Activated CD4-positive, alpha-beta T cell treated with anti-CD3 and anti-CD28 coated beads, Interleukin-2, amount 50 U/mL, for 1 hour (primary cell): ENCODE measurements at places on chromosomes 2 and 18.

DNA sequence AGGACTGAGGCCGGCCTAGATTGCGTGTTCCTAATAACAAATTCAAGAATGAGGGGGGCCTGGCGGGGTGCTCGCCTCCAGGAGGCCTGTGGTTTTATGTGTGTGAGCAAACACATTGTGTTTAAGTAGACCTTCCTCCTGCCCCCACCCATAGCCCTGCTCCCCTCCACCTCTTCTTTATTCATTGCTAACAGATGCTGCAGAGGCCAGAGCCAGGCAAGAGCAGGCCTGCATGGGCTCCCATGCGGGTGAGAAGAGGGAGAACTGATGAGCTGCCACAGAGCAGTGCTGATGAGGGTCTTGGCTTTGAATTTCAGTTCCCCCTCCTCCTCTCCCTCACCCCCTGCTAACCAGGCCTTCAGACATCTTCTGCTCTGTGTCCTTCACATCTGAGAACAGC lies 154.6 kb downstream of the OSR1 start:
- no peak for DNase-seq

GRCh38 chr2:130966775-130967490 lies 126.3 kb downstream of the FAM168B start:
- no peak for DNase-seq

- DNase-seq, result no peak
These were observed 12.9 kb downstream of the CD226 start for GRCh38 chr18:69934601-69935265.

DNA sequence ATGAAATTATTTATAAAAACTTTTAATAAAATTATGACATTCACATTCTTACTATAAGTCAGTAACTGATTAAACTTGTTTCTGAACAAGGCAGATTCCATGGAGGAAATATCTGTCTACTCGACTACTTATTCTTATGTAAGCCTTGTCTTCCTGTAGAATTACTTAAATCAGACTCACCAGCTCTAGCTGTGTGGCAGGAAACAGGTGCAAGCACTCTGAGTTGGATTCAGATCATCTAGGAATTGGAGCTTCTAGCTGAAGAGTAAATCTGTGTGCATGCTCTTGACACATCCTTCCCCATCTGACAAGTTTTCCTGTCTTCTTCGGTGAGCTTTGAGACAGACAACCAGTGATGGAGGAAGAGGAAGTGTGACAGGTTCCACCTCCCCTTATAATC lies 284.7 kb downstream of the TRIB2 start:
- DNase-seq, result no peak

DNA sequence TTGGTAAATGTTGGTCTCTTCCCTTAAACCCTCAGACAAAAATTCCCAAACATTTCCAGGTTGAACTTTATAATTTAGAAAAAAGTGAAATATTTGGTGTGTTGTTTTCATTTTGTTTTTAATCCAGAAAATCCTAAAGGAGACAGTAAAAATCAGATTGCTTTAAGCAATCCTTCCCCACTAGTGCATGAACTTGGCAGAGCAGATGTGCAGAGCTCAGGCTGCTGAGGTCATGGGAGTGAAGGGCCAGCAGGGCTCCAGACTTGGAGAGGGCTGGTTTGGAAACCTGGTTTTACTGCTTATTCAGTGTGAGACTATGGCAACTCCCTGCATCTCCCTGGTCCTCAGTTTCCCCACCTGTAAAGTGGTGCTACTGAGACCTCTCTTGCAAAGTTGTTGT lies 66.7 kb upstream of the TEX51 start:
- no peak for DNase-seq

DNA sequence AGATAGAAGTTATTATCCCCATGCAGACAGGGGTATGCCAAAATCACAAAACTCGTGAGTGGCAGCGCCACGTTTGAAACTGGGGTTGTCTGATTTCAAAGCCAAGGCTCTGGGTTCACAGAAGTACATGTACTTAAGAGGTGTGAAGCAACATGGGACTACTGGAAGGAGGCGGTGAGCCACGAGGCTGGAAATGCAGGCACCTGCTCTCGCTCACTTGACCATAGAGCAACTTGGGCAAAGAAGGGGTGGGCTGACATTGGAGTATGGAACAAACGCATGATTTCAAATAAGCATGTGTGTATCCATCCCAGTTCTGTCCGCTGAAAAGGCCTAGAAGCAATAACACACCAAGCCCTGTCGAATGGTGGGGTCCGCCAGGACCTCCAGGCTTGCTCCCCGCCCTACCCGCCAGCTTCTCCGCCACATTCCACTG lies 593 bp upstream of the ACTR2 start:
- DNase-seq, result no peak

DNA sequence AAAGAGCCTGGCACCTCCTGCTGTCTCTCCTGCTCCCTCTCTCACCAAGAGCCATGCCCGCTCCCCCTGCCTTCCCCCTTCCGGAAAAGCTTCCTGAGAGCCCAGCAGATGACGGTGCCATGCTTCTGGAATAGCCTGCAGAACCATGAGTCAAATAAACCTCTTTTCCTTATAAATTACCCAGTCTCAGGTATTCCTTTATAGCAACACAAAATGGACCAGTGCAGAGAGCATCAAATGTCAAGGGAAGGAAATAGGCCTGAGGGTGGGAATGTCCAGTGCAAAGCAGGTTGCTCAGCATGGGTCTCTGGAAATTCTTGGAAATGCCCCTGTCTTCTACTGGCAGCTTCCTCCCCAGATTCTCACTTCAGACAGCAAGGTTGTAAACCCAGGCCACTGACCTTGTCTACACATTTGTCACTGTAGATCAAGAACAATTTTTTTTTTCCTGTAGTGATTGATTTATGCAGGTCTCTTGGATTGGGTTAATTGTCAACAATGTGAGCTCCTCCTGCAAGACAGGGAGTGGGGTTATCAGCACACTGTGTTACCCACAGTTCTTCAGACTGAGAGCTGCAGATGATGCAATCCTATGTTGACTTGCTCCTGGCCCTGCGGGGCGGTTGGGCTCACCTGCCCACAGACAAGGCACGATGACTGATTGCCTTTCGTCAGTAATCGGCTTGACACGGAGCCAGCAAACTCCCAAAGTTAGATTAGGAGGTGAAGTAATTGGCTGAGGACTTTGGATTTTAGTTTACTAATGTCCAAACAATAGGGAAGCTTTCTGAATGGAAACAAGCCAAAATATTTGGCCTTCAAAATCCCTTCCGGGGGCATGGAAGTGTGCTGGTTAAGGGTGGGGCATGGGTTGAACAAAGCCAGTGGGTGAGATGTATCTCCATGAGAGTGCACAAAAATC lies 5.4 kb upstream of the BOD1L2 start:
- DNase-seq, result no peak

GRCh38 chr2:45769854-45770576 lies 118.5 kb downstream of the PRKCE start:
- no peak for DNase-seq

DNA sequence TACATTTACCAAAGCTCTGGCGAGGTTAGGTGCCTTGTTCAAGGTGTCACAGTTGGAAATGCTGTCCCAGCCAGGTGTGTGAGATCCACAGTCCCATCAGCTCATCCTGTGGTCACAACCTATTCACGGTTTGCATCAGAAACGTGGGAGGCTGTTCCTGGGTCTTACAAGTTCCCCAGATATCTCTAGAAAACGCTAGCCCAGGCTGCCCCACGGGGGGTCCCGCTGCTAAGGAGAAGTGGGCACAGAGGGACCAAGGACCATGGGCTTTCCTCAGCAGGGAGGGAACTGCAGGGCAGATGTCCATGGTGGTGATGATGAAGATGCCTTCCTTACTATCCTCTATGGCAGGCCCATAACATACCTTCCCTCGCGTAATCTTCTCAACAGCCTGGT lies 649 bp downstream of the FECH start:
- DNase-seq, result no peak

- no peak for DNase-seq
These were observed 155.8 kb downstream of the PTGR3 start for GRCh38 chr18:75053028-75053629.

- no peak for DNase-seq
These were observed 287.5 kb upstream of the VRK2 start for GRCh38 chr2:57759131-57759530.

GRCh38 chr2:133608291-133608690 lies 40.0 kb upstream of the NCKAP5 start:
- DNase-seq, result no peak

- DNase-seq, result no peak
These were observed 106.3 kb downstream of the NCOA1 start for GRCh38 chr2:24597181-24597870.

- DNase-seq, result no peak
These were observed 13.1 kb downstream of the CASP8 start for GRCh38 chr2:201273330-201273983.

DNA sequence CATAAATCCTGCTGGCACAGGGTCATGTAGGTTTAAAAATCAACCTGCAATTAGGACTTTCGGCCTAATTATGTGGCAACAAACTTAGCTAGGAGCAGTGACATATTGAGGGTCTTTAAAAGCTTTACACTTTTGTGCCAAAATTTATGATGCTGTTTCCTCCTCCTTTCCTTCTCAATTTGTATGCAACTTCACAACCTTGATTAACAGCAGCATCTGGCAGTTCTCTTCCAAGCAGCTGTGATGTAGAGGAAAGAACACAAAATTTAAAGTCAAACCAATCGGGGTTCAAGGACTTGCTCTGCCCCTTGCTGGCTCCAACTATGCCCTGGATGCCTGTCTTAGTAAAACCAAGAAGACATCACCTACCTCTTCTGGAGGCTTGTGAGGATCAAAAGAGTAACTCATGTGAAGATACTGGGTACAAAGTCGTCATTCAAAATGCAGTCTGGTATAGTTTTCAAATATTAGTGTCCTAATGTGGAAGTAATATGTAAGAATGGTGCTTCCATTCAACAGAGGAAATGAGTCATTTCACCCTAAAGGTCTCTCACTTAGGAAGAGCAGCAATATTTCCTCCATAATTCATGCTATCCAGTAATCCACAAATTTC lies 94.7 kb downstream of the ANKRD44 start:
- DNase-seq, result no peak

GRCh38 chr2:174606336-174606735 lies 8.7 kb upstream of the WIPF1 start:
- no peak for DNase-seq

DNA sequence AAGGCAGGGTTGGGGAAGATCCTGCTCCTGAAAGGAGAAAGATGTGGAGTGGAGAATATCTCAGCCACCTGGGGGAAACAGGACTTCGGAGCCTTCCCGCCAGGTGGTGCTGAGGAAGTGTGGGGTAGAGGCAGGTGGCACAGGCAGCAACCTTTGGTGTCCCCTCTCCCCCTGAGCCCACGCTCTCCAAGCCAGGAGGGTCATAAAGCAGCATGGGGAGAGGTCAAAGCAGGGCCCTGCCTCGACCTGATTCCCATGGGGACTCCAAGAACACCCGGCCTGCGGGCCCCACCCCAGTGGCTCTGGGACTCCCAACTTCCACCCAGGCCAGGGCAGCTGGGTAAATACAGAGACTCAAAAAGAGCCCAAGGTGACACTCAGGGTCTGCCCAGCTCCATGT lies 54.3 kb upstream of the SLC66A3 start:
- no peak for DNase-seq

- no peak for DNase-seq
These were observed 7.4 kb downstream of the SCN3A start for GRCh38 chr2:165196411-165196810.

DNA sequence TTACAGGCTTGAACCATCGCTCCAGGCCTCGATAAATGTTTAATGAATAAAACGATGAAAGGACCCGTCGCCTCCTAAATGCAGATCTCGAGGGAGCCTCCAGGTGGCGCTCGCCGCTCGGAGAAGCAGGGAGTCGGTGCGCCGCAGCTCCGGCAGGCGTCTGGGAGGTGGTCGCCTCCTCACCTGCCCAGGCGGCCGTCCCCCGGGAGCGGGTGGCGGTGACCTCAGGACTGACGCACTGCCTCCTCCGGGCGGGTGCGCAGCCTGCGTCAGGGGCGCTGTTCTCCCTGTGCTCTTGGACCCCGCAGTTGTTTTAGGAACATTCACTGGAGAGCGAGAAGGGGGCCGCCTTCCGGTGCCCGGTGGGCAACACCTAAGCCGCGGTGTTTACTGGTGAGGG lies 38.6 kb upstream of the POLE4 start:
- peak; percentile 72 for DNase-seq

DNA sequence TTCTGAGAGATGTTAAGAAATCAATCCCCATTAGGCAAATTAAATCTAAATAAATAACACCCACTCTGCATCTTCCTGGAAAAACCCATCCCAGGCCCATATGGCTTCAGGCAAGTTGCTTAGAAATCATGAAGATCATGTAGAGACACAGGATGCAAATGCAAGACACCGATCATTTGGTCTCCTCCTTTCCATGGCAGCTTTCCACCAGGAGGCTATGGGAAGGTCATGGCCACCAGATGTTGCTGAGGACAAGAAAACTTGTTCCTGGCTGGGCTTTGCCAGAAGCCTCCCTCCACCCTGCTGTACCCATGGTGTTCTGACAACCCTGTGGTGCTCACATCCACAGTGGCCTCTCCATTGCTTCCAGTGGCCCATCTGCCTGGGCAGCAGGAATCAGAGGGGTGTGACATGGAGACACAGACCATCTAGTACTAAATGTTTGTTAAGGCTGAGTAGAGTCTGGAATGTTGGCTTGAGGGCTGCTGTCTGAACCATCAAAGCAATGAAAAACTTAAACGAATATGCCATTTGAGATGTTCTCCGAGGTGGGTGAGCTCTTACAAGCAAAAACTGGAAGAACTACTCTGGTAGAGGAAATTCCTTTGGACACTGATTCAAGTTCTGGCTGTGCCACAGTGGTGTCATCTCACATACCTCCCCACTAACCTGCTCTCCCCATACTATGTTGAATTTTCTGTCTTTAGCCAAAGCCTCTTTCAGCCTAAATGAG lies 293.2 kb downstream of the TNS1 start:
- no peak for DNase-seq

- DNase-seq, result no peak
These were observed 21.1 kb upstream of the MALT1 start for GRCh38 chr18:58649966-58650816.
